ENCODE measurements at places on chromosomes 3 and 15.

DNA sequence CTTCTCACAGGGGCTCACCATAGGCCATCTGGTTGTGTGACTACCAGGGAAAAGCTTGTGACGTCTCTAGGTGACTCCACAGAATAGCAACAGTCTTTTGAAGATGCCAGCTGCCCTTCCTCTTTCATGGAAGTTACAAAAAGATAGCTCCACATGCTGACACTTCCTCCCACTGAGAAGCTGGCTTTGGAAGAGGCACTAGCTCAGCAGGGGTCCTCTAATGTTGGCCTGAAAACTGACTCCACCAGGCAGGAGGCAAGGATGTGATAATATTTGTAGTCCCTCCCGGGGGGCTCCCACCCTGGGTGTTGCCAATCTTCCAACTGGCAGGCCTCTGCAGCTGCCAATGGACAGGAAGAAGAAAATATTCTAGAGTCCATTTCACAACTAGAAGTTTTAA, 343.5 kb downstream of the NEK10 start:
- DNase-seq, result no peak

- no peak for DNase-seq
These were observed 1398.0 kb upstream of the ALCAM start for GRCh38 chr3:103968751-103969150.

DNA sequence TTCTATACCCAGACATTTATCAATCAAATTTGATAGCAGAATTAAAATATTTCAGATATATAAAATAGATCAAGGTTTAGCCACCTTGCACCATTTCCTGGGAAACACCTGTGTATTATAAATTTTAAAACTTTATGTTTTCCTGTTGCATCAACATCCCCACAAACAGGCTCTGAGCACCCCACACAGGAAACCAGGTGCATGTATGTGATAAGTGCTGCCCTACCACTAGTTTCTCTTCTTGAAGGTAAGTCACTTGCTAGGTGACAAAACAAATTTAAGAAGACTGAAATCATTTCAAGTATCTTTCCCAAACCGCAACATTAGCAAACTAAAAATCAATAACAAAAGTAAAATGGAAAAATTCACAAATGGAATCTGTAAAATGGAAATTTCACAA, 496.1 kb upstream of the CCDC54 start:
- DNase-seq, result no peak

DNA sequence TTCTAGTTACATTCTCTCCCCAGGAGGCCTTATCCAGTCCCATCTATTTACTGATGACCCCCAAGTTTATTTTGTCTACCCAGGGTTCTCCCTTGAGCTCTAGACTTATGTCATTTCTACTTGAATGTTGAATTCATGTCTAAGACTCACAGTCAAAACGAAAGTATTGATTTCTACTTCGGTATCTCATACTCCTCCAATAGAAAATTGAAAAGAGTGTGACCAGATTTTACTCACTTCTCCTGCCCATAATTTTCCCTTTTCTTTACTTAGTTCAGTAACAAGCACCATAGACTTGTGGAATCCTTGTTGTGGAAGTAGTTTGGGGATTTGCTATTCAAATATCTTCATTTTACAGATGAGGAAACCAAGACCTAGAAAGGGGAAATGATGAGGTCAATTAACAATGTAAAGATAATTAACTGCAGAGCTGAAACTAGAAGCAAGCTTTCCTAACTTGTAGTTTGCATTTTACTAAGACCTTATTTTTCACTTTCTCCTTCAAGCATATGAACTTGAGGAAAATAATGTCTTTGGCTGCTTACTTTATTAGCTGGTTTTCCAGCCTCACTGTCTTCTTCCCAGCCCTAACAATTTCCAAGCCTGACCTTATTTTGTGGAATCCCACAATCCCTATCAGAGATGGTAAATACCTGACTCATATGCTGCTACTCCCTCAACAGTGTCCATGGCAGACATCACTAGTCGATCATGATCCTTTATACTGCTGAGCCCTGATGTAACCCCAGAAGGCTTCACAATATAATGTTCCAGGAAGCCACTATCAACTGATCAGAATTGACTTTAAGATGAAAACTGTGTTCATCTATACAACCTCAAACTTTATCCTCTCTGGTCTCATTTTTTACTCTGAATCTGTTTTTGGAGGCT, 123.9 kb upstream of the AGBL1 start:
- DNase-seq, result no peak

GRCh38 chr15:39193611-39194010, 387.3 kb upstream of the THBS1 start:
- no peak for DNase-seq

- no peak for DNase-seq
These were observed 14.9 kb downstream of the SERPINI1 start for GRCh38 chr3:167750272-167750971.

GRCh38 chr15:71551566-71551965, 258.8 kb upstream of the NR2E3 start:
- DNase-seq, result no peak

- DNase-seq, result no peak
These were observed 7.0 kb downstream of the DUOXA1 start for GRCh38 chr15:45122719-45123118.

DNA sequence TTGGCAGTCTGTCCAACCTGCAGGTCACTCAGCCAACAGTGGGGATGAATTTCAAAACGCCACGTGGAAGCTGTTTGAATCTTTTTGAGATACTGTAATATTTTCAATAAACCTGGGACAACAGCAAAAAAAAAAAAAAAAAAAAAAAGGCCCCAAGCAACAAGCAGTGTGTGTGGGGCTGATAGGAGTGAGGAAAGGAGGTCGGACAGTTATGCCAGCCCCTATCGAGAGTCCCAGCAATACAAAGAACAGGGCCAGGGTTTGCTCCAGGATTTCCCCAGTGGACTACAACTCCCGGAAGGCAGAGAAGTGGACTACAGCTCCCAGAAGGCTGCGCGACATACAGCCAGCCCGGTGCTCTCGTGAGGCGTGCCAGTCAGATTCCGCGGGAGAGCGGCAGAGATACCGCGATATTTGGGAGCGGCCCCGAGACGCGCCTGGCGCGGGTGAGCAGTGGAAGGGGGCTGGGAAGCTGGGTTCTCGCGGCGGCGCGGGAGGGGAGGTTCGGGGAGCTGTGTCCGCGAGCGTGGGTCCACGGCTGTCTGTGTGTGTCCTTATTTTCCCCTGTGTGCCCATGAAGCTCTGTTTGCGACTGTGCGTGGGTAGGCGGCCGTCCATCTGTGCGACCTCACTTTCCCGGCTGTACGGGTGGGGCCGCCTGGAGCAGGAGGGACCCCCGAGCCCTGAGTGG, at the start of gene PPCDC:
TSS of gene PPCDC (plus strand) at position 410 of the 691 bp plus-strand sequence. CDS start 4,729 bp downstream, outside the sequence.
- peak; percentile 92 for DNase-seq

DNA sequence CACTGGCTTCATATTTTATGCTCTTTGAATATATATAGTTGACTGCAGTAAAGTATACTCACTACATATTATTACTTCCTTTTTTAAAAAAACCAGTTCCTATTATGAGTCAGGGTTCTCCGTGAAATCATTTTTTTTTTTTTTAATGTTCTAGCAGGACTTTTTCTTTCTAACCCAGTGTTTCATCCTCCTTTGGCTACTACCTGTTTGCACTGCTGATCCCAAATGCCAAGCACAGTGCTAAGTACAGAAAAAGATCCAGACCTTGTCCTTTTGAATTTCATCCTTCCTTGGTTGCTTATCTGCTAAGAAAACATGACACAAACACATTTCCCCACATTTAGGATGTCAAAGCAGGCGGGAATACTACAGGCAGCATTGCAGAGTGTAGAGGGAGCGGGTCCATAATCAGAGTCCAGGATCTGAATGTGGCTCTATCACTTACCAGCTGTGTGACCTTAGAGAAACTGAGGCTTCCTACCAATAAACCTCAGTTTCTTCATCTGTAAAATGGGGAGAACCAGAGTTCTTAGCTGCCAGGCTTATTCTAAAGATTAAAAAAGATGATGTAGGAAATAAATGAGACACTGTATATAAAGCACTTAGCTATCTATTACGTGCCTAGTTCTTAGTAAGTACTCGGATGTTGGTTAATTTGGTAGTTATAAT, 37.2 kb upstream of the ANPEP start:
- no peak for DNase-seq

DNA sequence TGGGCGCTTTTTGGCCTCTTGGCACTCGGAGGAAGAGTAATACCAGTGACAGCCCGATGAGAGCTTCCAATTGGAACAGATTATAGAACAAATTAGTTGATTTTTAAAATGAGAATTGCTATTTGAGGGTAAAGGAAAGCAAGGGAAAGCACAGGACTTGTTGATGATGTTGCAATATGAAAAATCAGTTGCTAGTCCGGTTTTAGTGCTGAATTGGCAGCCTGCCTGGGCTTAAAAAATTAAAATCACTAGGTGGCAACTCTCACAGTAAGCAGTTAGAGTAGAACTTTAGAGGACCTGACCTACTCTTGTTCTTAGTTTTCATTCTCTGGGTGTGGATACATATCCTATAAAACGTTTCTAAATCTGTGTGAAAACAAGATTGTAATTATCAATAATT, 2.1 kb upstream of the SCAANT1 start:
- DNase-seq, result no peak

DNA sequence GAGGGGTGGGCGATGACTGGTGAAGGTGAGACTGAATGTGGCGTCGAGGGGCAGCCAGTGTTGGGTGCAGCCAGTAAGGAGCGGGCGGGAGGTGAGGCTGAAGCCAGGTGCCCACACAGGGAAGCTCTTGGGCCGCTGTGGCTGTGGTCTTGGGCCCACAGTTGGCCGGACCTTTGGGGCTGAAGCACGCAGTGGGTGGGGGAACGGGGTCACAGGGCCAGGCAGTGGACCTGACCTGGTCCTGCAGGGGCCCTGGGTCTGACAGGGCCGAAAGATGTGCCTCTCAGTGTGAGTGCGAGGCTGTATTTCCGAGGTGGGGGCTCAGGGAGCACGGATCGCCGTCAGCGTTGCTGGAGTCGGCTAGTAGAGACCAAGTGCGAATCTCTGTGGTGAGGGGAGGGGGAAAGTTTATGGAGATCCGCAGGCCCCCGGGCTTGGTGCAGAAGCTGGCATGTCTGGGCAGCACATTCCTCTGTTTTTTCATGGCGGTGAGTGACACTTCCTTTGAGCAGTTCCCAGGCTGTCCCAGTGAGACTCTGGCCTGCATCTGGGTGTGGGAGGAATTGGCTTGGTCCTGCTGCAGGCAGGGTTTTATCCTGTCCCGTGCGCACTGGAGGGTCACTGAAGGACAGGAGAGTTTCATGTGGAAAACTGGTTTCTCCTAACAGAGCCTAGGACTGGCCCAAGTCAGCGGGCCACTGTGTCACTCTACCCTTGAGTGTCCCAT, 100.8 kb downstream of the TMEM266 start:
- no peak for DNase-seq

GRCh38 chr3:124256599-124256998, 264.7 kb upstream of the ROPN1 start:
- DNase-seq, result no peak

DNA sequence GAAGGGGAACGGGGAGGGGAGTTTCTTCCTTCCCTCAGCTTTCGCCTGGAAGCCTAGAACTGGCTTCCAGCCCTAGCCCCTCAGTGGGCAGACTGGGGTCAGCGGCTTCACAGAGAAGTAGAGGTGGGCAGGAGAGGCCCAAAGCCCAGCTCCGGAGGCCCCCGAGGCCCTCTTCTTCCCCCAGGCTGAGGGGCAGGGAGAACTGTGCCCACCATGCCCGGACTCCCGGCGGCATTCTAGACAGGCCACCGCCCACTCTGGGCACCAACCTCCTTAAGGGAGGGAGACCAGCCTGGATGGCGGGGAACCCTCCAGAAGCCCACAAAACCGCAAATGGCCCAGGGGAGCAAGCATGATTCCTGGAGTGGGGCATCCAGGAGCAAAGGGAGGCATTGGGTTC, 17.9 kb downstream of the HAPLN3 start:
- DNase-seq, result no peak

DNA sequence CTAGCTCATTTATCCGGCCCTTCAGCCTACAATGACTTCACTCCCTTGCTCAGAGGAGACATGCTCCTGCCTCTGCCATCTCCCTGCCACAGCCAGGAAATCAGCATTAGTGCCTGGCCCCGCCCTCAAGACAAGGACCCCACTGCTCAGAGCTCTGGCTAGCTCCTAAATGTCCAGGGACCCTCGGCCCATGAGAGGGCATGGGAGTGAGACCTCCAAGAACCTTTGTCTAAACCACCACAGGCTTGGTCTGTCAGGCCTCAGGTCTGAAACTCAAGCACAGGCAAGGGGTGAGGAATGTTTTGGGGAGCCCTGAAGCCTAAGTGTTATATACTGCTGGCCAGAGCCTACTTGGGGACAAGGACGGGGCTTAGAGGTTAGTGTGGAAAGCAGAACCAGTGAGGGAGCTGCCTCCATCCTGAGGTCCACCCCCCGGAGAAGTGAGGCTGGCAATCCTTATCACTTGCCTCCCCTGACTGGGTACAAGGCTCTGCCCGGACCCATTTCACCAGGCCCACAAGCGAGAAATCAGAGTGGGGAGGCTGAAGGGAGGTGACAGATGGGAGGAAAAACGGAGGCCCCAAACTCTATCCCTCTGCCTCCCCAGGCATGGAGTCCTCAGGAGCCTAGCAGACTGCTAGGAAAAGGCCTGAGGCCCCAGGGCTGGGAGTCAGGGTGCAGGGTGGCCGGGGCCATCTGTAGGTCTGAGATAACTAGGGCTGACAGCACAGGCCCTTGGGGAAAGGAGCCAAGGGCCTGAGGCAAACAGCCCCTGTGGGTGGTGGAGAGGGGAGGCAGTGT, 18.8 kb downstream of the SHF start:
- no peak for DNase-seq

DNA sequence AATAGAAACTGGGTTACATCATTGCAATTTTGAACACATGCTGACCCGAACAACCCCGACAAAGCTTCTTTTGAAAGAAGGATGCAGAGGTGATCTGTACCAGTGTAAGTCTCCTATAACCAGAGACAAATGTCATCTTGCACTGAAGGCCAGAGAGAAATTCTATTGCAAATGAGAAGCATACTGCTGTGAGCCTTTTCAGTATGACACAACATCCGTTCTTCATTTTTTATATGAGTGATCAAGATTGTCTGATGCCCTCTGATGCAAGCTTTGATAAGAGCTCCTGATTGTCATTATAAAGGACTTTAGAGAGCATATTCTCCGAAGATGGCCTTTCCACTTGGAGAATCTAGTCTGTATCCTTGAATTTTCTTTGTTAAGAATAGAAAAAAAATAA, 36.9 kb downstream of the PCOLCE2 start:
- no peak for DNase-seq

DNA sequence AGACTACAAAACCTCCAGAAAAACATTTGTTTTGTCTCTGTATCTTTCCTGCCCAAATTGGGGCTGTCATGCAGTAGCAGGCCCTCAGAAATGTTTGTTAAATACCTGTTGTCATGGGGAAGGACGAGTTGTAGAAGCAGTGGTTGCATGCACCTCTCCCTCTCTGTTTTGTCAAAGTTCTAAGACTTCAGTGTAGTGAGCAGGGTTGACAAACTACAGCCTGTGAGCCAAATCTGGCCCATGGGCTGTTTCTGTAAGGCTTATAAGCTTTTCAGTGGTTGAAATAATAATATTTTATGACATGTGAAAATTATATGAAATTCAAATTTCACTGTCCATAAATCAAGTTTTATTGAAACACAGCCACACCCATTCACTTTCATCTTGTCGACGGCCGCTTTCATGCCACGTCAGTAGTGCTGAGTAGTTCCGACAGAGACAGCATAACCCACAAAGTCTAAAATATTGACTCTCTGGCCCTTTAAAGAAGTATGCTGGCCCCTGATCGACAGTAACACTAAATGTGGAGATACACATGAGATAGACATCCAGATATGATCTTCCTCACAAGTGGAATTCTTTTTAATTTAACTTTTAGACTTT, 102.9 kb downstream of the PDZRN3 start:
- no peak for DNase-seq
